ENCODE measurements at places on chromosomes 7 and 10.

DNA sequence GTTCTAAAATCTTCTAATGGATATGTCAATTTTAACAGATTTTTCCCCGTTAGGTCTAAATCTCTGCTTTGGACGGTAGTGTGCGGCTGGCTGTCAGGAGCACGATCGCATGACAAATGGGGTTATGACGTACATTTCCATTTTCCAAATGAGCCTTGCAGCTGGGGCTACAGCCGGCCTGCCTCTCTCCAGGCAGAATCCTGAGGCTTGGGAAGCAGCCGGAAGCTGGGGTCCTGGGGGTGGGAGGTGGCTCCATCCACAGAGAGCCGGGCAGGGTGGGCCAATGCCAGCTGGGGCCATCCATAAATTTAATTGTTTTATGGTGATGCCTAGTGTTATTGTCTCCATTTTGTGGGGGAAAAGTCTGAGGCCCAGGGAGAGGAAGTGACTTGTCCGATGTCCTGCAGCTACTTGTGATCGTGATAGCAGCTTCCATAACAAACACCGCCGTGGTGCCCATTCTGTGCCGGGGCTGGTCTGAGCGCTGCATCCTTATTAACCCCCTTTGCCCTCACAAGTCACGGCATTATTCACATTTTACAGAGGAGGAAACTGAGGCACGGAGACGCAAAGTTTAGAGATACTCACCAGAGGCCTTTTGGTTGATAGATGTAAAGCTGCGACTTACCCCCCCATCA lies 53.0 kb upstream of the EBF3 start:
- no peak for DNase-seq

DNA sequence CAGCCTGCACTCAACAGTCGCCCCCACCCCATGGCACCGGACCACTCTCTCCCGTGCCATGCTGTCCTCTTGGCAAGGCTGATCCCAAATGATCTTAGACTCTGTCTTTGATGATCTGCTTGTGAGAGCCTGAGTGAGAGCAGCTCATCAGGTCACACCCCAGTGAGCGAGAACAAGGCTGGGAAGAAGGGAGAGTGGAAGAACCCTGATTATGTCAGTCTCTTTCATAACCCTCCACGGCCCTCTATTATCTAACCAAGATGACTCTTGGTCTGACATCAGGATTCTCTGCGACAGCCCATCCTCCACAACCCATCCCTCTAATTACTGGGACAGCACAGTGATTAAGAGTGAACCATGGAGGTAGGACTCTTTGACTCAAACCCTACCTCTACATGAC lies 53.1 kb upstream of the C7orf33 start:
- no peak for DNase-seq

- no peak for DNase-seq
Measured at GRCh38 chr7:55534916-55535590, 37.2 kb downstream of the VOPP1 start.

GRCh38 chr10:125203186-125203800 lies 42.9 kb upstream of the CTBP2 start:
- no peak for DNase-seq

- no peak for DNase-seq
Measured at GRCh38 chr7:37718585-37718984, 35.0 kb downstream of the GPR141 start.

GRCh38 chr10:60239228-60239627 lies 150.4 kb downstream of the ANK3 start:
- no peak for DNase-seq

DNA sequence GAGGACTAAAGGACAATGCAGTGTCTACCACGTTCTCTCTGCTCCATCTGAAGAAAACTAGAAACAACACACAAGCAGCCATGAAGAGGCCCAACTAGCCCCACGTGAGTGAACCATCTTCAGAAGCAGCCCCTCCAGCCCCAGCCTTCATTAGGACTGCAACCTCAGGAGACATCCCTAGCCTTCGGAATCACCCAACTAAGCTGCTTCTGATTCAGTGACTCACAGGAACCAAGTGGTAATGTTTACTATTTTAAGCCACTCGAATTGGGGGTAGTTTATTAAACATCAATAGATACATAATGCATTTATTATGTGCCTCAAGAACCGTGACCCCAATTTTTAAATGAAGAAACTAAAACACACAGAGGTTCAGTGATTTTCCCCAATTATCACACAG lies 22.6 kb downstream of the ARHGAP12 start:
- DNase-seq, result no peak

- DNase-seq, result no peak
Measured at GRCh38 chr7:134669845-134670373, 23.3 kb downstream of the BPGM start.

GRCh38 chr7:4665661-4666060 lies 16.4 kb upstream of the FOXK1 start:
- DNase-seq, result no peak

DNA sequence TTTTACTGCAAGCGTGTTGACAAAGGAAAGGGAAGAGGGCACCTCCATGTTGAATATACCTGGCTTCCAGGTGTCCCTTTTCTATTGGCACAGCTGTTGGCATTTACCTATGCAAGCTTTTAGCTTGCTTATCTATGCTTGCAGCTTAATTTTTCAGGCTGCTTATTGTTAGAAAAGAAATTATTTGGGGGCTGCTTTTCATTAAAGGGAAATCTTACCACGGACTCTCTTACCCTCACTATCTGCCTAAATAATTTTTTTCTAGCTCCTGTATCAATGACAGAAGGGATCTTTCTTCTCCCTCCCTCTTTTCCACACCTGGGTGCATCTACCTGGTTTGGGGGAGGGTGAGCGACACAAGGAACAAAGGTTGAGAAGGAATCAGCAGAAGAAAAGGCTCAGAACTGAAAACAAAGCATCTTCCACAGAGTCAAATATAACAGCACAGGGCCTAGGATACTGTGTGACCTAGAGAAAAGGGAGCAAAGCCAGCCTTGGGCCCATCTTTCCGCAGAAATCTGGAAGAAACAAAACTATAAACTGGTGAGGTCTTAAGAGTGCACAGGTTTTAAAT lies 15.2 kb upstream of the GJC3 start:
- DNase-seq, result no peak

GRCh38 chr7:139059905-139060304 lies 24.1 kb upstream of the ZC3HAV1L start:
- no peak for DNase-seq

DNA sequence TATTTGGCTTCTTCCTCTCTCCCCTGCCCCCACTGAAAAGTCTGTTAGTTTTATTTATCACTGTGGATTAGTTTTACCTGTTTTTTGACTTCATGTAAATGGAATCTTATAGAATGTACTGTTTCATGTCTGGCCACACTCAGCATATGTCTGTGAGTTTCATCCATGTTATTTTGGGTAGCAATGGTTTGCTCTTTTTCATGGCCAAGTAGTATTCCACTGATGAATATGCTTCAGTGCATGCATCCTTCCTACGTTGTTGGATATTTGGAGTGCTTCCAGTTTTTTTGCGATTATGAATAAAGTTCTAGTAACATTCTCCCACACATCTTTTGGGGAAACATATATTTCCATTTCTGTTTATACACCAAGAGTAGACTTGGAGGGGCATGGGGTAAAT lies 19.1 kb downstream of the TCF7L2 start:
- DNase-seq, result no peak
